ENCODE measurements at places on chromosomes 1 and 21. TPM values are rescaled to one million over a fixed set of nuclear protein-coding genes. Genes with fewer than 3 reads are reported as not detected.

PTPRU gene
- total RNA-seq = 12.0 TPM

MROH7 gene
- total RNA-seq = 0.75 TPM

CRB1 gene
- 0.26 TPM for total RNA-seq

CDC42SE1 gene
- total RNA-seq = 54.8 TPM

EPHB2 gene
- total RNA-seq = 3.2 TPM

SHE gene
- total RNA-seq = 0.93 TPM

CIART gene
- total RNA-seq = 8.9 TPM

PM20D1 gene
- not detected for total RNA-seq

NTMT2 gene
- not detected for total RNA-seq

GJA9 gene
- total RNA-seq = not detected

IVL gene
- total RNA-seq = not detected

TTLL7 gene
- 17.8 TPM for total RNA-seq

OR6N1 gene
- total RNA-seq = not detected

CLDN8 gene
- total RNA-seq = not detected

MYBPH gene
- total RNA-seq = 0.06 TPM

CASQ1 gene
- 0.50 TPM for total RNA-seq

S100A7 gene
- not detected for total RNA-seq

SYDE2 gene
- total RNA-seq = 4.4 TPM

UBL4B gene
- total RNA-seq = not detected

TMPRSS3 gene
- total RNA-seq = not detected

PCBP3 gene
- total RNA-seq = 0.13 TPM

CTSS gene
- 25.8 TPM for total RNA-seq

PLPPR4 gene
- total RNA-seq = 0.50 TPM

C1QTNF12 gene
- total RNA-seq = 0.40 TPM

SYCP1 gene
- total RNA-seq = not detected

FCRL1 gene
- total RNA-seq = not detected

SLFNL1 gene
- total RNA-seq = 0.26 TPM

OR2T35 gene
- not detected for total RNA-seq

INSRR gene
- under 0.01 TPM for total RNA-seq

CD52 gene
- total RNA-seq = not detected

KANK4 gene
- not detected for total RNA-seq

ELF3 gene
- 0.12 TPM for total RNA-seq

CA6 gene
- not detected for total RNA-seq

MORC3 gene
- 44.1 TPM for total RNA-seq

NUP133 gene
- total RNA-seq = 30.3 TPM

FCER1G gene
- not detected for total RNA-seq

SLC19A1 gene
- 3.2 TPM for total RNA-seq

LMX1A gene
- not detected for total RNA-seq

Data from aortic smooth muscle cell (primary cell).